Endothelial cell (in vitro differentiated cells): ENCODE measurements at places on chromosomes 1 and 21. TPM values are rescaled to one million over a fixed set of nuclear protein-coding genes. Genes with fewer than 3 reads are reported as not detected.

TCHHL1 gene
- total RNA-seq: not detected

TEX38 gene
- total RNA-seq: not detected

RIMKLA gene
- 0.10 TPM for total RNA-seq

TBX19 gene
- total RNA-seq: 1.1 TPM

CLDN19 gene
- not detected for total RNA-seq

TDRD10 gene
- total RNA-seq: 27.8 TPM

HDGF gene
- total RNA-seq: 175 TPM

PCNX2 gene
- 24.0 TPM for total RNA-seq

SPRR2A gene
- not detected for total RNA-seq

OR2L2 gene
- total RNA-seq: not detected

DNA sequence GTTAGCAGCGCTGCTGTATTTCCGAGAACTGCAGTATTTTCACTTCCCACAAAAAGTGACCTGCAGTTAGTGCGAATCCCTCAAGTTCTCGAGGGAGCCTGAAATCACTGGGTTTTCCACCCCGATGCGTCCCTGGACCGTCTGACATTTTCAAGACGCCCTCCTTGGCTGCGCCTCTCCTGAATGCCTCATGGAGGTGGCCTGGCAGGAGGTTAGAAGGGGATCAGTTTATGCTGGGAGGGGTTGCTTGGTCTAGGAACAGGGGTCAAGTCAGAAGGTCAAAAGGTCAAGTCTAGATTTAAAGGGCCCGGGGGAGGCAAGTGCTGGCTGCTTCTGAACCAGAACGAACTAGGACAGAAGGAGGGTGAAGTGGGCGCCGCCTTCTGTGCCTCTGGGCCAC, 176.8 kb downstream of the PRDM16 start:
- DNase-seq: no peak

DNA sequence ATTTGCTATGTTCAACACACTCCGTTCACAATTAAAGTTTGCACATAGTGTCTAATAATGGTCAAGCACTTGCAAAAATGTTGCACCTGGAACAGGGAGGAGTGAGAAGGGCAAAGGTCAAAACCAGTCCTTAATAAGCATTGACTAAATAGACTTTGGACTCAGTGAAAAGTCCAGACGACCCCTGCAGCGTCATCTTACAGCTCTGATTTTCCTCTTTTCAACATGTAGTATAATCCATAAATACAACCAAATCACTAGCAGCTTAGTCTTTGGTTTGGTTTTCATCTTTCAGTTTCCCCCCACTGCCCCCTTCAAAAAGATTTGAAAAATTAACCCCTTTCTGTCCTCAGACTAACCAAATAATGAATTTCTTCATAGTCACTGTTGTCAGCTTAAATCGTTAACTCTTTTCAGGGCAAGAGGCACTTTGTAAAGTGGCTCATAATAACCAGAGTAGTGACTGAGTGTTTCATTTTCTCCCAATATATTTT, 290.3 kb downstream of the PTPRC start:
- no peak for DNase-seq

- no peak for DNase-seq
These were observed 135.4 kb downstream of the LMO4 start for GRCh38 chr1:87464022-87464490.

DNA sequence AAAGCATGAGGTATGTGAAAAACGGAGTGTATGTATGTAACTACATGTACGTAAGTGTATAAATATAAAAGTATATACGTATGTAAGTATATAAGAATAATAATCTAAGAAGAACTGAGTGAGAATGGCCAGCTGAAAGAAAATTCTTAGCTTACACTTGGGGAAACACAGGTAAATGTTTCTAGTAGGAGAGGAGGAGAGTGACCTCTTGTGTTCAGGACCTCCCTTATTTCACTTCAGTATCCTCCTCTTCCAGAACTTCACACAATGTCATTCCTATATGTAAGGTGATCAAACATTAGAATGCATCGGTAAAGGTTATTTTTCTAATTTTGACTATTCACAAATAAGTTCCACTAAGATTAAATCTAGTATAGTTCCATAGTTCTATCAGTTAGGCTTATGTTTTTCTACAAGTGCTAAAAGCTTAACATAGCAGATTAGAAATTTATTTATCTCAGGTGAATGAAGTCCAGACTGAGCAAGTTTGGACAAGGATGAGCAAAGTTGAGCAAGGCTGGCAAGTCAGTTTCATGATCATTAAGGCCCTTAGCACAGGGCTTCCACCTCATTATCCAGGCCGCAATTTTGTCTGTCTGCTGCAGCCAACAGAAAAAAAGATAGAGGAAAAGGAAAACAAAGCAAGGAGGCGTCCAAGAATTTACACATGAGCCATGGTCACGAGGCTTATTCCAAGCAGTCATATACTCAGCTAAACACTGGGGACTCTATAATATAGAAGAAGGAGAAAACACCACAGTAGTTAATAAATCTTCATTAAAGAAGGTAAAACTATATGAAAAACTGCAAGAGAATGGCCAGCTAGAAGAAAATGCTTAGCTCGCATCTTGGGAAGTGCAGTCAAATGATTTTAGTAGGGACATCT, 7.1 kb upstream of the MROH9 start:
- DNase-seq: no peak

- no peak for DNase-seq
These were observed 171.7 kb downstream of the PRDM16 start for GRCh38 chr1:3240524-3241235.
